ENCODE measurements at places on chromosomes 5 and 9.

DNA sequence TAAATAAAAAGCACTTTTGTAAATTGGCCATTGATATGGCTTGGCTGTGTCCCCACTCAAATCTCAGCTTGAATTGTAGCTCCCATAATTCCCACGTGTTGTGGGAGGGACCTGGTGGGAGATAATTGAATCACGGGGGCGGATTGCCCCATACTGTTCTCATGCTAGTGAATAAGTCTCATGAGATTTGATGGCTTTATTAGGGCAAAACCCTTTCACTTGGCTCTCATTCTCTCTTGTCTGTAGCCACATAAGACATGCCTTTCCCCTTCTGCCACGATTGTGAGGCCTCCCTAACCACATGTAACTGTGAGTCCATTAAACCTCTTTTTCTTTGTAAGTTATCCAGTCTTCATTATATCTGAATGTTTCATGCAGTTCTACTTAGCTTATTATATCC, 153.2 kb downstream of the TARS1 start:
- DNase-seq: no peak

DNA sequence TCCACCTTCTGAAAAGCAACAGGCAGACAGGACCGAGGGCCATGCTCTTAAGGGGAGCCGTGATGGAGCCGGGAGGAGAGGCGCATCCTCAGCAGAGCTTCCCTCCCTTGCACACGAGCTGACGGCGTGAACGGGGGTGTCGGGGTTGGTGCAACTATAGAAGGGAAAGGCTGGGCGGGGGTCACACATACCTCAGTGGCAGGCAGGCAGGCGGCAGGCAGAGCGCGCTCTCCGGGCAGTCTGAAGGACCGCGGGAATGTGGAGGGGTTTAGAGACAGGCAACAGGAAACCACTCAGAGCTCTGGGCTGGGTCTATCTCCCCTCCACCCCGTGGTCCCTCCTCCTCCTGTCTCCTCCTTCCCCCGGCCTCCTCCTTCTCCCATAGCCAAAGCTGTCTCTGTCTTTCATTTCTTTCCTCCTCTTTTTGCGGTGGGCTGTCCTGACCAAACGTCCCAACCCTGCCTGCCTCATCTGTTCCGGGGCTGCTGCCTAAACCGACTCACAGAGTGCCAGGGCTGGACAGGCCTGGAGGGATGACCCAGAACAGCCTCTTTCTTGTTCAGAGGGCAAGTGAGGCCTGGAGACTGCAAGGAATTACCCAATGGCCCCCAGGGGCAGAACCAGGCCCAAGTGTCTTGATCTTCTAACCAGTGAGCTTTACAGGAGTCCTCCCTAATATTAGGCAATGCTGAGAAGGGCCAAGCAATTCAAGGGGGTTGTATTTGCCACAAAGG, at the start of gene SPARC:
TSS of gene SPARC (minus strand) at position 242 of the 734 bp plus-strand sequence. CDS start 10,727 bp downstream, outside the sequence.
- DNase-seq: no peak

DNA sequence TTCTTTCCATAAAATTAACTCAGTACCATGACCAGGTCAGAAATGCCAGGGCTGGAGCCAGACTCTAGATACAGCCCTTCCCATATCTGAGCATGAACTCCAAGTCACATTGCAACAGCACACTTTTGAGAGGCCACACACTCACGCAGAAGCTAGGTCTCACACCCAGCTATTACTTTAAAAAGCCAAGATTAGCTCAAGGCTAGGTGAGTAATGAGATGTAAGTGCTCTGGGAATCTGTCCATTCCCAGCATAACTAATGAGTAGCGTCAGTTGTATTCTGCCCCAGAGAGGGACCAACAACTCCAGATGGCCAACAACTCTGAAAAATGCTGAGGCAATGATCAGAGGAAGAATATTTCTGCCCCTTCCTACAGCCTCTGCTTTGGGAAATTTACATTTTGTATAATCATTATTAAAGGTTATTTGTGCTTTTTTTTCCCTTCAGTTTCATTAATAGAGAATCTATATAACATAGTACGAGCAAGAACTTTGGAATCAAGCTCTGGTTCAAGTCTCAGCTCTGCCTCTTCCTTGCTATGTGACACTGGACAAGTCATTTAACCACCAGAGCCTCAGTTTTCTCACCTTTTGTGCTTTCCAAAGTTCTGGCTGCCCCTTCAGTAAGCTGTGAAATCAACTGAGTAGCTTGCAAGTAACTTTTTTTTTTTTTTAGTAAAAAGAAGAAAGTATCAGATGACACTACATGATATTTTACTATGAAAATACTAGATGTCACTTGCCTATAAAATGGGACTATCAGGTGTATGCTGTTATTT, 118.3 kb downstream of the NR6A1 start:
- no peak for DNase-seq

DNA sequence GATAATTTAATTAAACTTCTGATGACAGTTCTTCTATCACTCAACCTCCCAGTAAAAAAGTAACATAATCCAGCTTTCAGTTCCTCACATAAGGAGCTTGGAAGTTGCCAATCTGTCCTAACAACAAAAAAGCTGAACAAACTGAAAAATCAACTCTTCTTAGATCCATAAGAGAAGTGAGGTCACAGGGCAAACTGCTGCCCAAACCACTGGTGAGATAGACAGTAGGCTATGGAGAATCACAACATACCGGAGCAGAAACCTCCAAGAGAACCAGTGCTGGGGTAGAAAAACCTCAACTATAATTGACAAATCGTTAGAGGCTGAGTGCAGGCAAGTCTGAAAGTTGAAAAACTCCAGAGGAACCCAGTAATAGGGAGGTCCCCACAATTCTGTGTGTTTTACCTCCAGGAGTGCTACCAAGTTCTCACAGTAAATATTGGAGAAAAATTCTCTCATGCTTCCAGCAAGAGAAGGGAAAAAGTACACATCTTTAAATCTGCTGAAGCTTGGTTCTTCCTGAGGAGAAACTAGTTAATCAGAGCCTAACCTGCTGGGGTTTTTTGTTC, 300.0 kb downstream of the PDE4D start:
- no peak for DNase-seq

DNA sequence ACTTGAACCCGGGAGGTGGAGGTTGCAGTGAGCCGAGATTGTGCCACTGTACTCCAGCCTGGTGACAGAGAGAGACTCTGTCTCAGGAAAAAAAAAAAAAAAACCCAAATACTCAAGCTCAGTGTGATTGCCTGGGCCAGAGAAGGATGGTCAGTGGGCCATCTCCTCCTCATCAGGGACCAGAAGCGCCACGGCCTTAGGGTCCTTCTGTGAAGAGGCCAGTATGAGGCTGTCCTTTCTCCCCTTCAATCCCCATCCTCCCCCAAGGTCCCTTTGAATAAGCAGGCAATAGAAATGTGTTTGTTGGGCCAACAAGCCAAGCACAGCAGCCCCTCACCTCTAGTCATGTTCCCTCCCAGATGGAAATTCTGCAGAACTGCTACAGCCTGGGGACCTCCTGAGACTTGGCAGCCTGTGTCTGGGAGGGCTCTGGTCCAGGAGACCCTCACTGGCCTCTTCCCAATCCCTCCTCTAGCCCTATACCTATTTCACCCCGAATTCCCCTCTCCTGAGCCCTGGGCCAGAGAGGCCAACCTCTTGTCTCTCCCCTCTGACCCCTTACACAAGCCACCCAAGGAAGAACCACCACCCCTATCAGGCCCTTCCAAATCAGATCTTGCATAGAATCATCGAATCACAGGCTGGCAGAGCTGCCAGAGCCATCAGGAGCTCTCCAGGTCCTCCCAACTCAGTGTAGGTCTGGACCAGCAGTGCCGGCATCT, 1.0 kb downstream of the CSF1R start:
- DNase-seq: no peak

DNA sequence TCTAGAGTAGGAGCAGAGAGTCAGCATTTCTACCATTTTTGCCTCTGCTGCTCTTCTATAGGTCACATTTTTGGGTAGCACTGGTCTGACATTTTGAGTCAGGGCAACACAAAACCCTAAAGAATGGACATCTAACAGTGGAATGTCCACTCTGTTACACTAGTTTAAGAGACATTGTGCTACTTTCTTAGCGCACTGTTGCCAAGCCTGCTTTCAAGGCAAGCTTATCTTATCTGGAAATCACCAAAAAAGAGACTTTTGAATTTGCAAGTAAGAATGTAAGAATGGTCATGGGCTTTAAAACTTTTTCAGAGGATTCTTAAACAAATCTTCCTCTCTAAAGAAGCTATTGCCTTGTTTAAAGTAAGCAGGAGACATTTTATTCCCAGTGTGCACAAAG, 73.0 kb upstream of the STARD4 start:
- no peak for DNase-seq

DNA sequence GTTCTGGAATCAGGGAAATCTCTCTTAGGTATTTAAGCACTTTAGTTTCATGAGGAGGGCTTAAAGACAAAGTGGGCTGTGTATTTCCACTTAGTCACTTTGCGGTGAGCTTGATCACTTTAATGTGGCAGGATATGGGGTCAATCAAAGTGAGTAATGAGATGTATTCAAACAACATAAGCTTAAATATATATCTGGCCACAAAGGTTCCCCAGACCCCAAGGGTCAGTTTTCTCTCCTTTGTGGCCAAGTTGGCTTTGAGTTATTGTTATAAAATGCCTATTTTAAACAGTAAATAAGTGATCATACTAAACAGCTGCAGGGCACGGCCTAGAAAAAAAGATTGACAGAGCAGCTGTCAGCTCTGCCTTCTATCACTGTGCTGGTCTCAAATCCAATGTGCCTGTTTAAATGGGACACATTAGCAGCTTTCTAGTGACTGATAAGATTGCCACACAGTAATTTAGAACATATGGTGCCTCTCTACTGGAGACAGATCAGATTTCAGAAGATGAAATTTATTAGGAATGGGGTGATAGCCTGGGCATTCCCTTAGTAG, 363.9 kb downstream of the AGTPBP1 start:
- DNase-seq: no peak

- no peak for DNase-seq
These were observed 25.3 kb upstream of the LTC4S start for GRCh38 chr5:179768326-179769085.

DNA sequence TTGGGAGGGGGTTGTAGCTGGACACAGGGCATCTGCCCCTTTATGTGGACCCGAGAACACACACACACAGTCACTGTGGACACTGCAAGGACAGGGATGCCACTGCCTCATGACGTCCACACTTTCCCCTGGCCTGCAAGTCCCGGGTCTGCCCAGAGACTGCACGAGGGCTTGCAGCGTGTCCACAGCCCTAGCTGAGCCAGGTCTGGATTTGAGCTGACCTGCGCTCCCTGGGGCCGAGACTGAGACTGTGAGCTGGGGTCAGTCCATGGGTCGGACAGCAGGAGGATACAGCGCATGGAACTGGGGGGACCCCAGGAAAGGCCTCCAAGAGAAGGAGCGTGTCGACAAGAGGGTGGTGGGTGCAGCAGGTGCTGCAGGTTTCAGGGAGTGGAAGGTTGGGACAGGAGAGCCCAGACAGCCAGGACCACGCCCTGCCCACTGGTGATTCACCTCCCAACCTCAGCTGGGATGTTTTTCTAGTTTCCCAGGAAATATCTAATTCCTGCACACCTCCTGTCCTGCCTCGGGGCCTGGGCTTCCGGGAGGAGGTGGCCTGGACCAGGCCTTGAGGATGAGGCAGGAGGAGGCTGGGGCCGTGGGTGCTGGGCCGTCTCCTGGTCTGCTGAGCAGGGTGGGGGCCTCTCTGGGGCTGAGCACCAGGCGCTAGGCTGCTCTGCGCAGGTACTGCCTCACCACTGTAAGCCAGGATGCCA, 806 bp upstream of the RNF224 start:
- DNase-seq: no peak

DNA sequence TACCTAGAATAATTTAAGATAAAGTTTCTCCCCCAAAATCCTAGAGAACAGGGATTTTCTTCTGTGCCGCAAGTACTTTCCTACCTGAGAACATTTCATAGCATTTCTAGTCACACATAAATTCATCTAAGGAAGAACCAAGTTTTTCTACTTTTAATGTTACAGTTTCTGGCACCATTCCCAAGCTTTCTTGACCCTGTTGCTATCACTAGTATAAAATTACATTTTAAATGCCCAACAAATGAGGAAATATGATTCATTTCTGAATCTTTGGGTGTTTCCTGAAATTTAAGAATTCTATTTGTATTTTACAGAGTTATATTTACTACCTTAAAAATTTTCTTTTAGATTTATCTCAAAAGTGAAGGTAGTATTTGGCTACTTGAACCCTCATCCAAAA, 137.8 kb downstream of the LPAR1 start:
- no peak for DNase-seq

DNA sequence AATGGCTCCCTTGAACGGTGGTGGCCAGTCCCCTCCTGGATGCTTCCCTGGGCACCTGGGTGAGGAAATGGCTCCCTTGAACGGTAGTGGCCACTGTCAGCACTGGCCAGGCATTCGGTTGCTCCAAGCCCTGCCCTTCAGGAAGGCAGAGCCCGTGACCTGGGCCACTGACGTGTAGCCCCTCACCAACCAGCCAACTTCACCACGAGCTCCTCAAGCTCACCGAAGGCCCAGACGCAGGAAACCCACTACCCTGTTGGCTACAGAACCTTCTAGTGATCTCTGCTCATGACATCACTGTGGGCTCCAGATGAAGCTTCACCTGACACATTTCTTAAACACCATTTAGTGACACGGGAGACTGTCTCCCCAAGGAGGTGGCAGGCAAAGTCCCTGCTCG, 9.2 kb downstream of the SLC6A3 start:
- DNase-seq: no peak

DNA sequence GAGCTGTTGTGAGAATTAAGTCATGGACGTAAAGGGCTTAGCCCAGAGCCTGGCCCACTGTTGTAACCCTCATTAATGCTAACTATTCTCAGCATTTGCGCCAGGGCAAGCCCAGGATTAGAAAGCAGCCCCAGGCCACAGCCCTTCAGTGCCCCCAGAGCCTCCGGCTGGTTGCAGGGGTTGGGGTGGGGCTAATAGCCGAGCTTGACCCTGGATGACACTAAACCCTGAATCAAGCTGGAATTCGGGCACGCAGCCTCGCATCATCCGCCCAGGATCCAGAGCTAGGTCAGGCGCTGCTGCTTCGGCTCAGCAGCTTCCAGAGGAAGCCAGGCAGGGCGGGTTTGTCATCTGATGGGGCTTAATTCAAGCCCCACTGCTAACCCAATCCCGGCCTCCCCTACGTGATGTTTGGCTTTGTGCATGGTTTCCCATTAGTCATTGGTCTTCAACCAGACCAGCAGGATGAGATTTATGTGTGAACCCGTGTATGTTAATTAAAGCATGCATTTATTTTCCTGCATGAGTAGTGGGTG, 1.2 kb upstream of the MEGF9 start:
- DNase-seq: no peak

DNA sequence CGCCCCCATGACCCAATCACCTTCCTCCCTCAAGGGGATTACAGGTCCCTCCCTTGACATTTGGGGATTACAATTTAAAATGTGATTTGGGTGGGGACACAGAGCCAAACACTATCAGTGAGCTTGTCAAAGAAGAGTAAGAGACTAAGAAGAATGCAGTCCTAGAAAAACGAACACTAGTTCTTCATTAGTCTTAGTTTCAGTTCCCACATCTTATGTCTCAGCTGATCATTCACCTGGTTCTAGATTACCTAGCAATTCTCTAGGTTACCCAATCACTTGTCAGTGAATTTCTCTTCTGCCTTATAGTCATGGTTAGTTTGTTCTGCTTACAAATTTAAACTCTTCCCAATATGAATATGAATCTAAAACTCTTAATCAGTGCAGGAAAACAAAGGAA, 251.5 kb downstream of the COX7C start:
- DNase-seq: no peak
